ENCODE measurements at places on chromosomes 2 and 18. TPM values are rescaled to one million over a fixed set of nuclear protein-coding genes. Genes with fewer than 3 reads are reported as not detected.

GRCh38 chr2:21422050-21422449 is 298.3 kb downstream of the TDRD15 start:
- DNase-seq, result no peak

PAX8 gene
- not detected for total RNA-seq

SP5 gene
- total RNA-seq, result 0.78 TPM

SULT1C3 gene
- not detected for total RNA-seq

DNA sequence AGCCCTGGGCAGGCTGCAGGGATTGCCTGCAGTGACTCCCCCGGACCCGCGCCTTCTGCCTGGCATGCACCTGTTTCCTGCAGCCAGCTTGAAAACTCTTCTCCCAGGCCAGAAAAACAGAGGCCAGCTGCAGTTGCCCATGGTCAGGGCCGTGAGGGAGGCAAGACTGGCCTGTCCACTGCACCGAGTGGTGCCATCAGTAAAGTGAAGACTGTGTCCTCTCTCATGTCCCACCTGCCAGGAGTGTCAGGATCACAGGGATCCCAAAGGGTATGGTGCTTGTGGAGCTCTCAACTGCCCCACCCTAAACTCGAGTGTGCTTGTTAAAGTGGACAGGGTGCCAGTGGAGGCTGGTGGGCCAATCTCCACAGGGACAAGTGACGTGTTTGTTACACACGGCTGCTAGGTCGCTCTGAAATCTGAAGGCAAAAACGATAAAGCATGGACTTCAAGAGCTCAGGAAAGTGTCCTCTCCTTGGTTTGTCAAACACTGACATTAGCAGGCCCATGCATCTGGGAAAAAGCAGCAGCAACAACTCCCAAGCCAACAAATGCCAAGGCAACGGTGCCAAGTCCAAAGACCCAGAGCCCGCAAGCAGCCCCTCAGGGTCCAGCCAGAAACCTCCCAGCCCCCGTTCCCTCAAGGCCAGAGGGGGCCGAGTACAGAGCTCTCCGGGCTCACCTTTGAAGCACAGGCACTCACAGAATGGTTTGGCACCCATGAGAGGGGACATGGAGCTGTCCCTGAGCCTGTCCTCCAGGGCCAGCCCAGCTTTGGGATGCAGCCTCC is 213.2 kb downstream of the HDAC4 start:
- no peak for DNase-seq

FBXO48 gene
- total RNA-seq, result 0.94 TPM

- DNase-seq, result no peak
These were observed 53.9 kb downstream of the REEP1 start for GRCh38 chr2:86283411-86284030.

DNA sequence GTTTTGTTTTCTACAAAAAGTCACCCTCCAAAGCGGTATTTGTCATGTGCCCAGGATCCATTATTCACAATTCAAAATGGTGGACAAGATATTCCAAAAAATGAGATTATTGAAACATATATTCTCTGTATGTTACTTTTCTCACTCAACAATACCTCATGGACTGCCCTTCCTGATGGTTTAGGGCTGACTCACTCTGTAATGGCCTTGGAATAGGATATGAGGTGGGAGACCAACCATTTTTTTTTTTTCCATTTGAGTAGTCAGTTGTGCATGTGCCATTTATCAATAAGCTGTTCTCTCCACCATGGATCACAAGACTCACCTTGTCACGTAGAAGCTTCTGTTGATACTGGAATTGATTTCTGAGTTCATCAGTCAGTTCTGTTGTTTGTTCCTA is 64.5 kb downstream of the LYPD6 start:
- no peak for DNase-seq

GRCh38 chr2:126664639-126665038 is 8.7 kb downstream of the GYPC start:
- no peak for DNase-seq

DNA sequence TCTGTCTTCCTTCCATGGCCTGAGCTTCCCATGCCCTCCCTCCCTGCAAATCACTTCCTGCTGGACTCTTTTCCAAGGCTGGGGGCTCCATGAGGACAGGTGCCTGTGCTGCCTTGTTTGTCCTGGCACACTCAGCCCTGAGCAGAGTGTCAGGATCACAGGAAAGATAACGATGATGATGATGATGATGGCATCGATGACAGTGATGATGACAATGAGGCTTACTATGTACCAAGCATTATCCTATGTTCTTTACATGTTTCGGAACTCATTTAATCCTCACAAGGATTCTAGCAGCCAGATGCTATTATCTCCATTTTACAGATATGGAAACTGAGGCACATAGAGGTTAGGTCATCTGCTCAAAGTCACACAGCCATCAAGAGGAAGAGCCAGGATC is 170.0 kb downstream of the CTIF start:
- no peak for DNase-seq

DNA sequence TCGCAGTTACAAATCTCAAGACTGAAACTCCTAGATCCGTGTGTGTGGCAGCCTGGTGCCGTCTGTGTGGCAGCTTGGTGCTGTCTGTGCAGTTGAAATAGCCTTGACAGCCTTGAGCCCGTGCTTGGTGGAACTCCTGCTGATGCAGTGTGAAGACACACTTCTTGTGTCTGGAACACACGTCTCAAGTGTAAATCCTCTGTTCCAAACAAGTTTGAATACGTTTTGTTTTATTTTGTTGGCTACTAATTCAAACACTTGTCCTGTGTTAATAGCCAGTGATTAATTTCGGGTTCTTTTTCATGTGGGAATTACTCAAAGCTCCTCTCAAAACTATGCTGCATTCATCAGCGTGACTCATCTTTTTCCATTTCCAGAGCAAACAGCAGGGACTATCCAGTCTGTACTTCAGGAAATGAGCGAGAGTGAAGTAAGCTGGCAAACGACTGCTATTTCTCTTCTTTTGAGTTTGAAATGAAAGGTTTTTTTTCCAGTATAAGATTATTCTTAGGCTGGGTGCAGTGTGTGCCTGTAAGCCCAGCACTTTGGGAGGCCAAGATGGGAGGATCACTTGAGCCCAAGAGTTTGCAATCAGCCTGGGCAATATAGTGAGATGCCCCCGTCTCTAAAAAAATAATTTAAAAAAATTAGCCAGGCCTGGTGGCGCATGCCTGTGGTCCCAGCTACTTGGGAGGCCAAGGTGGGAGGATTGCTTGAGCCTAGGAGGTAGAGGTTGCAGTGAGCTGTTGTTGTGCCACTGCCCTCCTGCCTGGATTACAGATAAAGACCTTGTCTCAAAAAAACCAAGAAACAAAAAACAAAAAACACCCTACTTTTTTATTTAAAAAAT is 152.9 kb downstream of the SPP2 start:
- no peak for DNase-seq

- DNase-seq, result no peak
These were observed 110.6 kb upstream of the FHL2 start for GRCh38 chr2:105509269-105510086.

ANKRD29 gene
- 1.2 TPM for total RNA-seq

CUL3 gene
- total RNA-seq, result 98.6 TPM

SIX2 gene
- 0.16 TPM for total RNA-seq

SLC4A5 gene
- total RNA-seq, result 2.2 TPM

RAB31 gene
- 27.6 TPM for total RNA-seq

GRCh38 chr2:26874514-26874913 is 26.6 kb downstream of the DPYSL5 start:
- no peak for DNase-seq

DNA sequence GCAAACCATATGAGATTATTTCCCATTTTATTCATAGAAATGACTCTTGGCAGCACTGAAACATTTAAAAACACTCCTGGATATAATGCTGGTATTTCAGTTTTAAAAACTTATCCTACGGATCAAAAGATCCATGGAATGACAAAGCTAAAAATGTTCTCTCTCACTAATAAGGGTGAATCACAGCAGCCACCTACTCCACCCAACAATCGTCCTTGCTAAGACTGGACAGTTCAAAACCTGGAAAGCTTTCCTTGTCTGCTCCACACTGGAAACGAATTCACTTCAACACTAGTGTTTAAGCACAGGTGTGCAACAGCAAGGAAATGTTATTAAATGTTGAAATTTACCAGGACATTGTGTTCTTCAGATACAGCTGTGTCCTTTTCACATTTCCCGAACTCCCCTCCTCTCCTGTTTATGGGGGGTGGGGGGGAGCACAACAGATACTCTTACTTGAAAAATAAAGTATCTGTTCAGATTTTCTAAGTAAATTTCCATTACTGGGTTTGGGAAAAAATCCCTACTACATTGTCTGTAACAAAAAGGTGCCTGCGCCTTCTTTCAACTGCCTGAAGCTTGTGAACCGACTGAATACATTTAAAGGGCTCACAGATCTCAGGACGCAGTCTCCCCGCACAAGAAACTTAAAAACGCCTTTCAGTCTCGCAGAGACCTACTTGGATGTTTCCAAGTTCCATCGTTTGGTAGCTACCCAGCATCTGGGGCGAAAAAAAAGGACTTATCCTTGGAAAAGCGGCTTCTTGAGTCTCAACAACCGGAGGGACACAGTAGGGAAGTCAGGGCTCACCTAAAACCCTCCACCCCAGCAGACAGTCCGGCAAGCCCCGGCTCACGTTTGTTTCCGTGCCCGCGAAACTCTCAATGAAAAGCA is 1.3 kb downstream of the YWHAQ start:
- DNase-seq, result no peak

CHRNA1 gene
- not detected for total RNA-seq

DNA sequence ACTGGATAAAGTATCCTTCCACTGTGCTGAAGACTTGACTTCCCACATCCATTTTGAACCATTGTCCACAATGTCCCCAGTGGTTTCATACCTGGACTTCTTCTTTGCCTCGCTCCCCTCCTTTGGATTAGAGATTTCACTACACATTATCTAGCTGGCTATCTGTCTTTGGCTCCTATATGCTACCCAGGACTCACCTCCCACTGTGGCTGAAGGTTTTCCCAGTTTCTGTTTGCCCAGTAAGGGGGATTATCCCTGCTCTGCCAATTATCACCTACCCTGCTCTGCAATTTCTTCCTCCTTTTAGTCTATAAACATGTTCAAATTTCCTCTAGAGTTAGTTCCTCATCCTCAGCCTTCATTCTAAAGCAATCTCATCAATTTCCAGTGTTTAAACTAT is 9.1 kb downstream of the NDUFS1 start:
- DNase-seq, result no peak

DNA sequence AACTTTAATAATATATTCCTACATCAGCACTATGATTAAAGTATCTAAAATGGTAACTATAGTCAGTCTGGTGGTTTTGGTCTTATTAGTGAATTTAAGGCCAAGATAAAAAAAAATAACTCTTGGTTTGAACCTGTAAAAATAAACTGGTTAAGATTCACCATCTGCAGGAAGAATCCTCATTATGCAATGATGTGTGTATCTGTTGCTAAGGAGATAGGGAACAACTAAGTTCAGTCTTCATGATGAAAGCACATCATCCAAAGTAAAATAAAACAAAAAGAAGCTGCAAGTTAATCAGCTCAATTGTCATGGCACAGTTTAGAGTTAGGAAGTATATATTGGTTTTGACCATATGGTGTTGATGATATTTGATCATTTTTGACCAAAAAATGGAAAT is 466.0 kb downstream of the NYAP2 start:
- DNase-seq, result no peak

RPRM gene
- total RNA-seq, result 95.9 TPM

- DNase-seq, result no peak
These were observed 3.6 kb downstream of the STARD7 start for GRCh38 chr2:96204836-96205624.

DYNAP gene
- not detected for total RNA-seq

- DNase-seq, result no peak
These were observed 131.7 kb downstream of the KLHL29 start for GRCh38 chr2:23516520-23517256.

- DNase-seq, result no peak
These were observed 29.9 kb downstream of the SESTD1 start for GRCh38 chr2:179234658-179235240.

DNA sequence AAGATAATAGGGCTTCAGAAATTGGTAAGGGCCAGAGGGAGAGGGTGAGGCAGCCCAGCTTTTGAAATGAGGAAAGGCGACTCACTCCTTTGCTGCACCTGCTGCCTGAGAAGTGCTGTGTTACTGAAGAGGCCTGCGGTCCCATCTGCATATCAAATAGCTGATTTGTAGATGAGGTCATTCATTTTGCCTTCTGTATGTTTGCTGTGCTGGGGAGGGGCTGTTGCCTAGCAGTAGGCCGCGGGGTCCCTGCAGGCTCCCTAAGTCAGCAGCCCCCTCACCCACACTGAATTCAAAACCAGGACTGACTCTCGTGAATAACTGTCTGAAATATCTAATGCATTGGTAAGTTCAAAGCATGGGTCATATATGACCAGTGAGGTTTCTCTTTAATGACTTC is 377.2 kb downstream of the SOX11 start:
- DNase-seq, result no peak

ABCA12 gene
- total RNA-seq, result 0.47 TPM

PJVK gene
- 5.0 TPM for total RNA-seq

- DNase-seq, result no peak
These were observed 400.3 kb downstream of the MTX2 start for GRCh38 chr2:176669398-176670174.

DNA sequence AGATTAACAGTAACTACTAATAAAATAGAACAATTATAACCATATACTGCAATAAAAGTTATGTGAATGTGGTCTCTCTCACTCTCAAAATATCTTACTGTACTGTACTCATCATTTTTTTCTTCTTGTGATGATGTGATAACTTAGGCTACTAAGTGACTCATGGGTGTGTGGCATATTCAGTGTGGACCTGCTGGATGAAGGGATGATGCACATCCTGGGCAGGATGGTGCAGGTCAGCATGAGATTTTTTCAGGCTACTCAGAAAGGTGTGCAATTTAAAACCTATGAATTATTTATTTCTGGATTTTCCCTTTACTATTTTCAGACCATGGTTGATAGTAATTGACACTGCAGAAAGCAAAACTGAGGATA is 90.7 kb downstream of the NCKAP5 start:
- DNase-seq, result no peak

DNA sequence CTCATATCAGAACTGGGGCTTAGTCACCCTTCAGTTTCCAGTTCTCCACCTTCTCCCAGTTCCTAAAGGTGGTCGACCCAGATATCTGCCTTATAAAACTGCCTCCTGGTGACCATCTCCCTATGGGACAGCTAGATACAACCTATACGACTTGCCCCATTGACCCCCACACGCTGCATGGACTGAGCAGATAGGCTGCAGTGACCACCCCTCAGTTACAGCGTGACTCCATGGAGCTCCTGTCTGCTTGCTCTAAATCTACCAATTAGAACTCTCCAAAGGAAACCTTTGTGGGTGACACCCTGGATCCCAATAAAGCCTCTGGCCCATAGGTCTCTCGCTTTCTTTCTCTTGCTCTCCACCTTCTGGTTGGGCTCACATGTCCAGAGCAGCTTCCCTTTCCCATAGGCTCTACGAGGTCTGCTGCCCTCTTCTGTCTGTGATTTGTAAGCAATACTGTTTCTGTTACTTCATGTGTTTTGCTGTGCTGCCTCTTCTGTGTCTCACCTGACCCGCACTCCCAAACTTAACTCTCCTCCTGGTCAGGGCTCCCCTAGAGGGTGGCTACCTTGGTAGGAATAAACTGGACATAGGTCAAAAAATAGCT is 971.3 kb upstream of the FAM98A start:
- DNase-seq, result peak; percentile 1

- no peak for DNase-seq
These were observed 145.0 kb downstream of the MCFD2 start for GRCh38 chr2:46770622-46771021.

GRCh38 chr2:240604291-240604938 is 17.9 kb downstream of the CAPN10 start:
- peak; percentile 70 for DNase-seq

FRZB gene
- 19.8 TPM for total RNA-seq

RNU2-63P gene
- total RNA-seq, result not detected

Measured in occipital lobe (tissue), 3 donors.